ENCODE measurements at places on chromosomes 1 and 21.

DNA sequence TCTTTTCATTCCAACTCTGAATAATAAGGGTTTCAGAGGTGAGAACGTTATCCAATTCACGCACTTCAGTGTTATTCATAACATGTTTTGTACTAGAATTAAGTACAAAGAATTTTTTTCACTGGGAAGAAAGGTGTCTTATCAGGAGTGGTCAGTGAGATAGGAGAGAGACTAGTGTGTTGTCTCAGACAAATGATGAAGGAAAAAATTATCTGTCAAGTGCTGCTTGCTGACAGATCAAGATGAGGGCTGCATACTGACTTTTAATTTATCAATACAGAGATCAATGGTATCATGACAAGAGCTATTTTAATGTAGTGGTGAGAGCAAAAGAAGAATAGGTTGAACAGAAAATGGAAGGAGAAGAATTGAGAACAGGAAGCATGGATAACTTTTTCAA, 402.4 kb downstream of the KCNT2 start:
- no peak for DNase-seq

DNA sequence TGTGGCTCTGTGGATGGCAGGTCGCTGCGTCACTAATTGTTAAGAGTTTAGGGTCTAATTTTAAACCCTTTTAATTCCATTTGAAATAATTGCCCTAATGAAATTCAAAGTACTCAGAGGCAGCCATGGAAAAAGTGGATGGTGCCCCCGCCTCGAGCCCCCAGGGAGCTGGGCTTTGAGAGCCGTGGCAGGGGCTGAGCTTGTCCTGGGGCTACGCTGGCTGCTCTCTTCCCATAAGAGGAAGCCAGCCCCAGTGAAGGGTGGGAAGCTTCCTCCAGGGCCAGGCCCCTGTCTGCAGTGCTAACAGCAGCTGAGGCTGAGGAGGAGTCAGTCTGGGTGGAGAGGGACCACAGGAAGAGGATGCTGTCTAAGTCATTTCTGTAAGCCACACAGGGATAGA, 315.0 kb upstream of the POU3F1 start:
- no peak for DNase-seq

- DNase-seq, result no peak
Measured at GRCh38 chr1:21106709-21107108, 70.0 kb downstream of the EIF4G3 start.

GRCh38 chr1:203324105-203325025, 19.0 kb downstream of the BTG2 start:
- peak; percentile 55 for DNase-seq

DNA sequence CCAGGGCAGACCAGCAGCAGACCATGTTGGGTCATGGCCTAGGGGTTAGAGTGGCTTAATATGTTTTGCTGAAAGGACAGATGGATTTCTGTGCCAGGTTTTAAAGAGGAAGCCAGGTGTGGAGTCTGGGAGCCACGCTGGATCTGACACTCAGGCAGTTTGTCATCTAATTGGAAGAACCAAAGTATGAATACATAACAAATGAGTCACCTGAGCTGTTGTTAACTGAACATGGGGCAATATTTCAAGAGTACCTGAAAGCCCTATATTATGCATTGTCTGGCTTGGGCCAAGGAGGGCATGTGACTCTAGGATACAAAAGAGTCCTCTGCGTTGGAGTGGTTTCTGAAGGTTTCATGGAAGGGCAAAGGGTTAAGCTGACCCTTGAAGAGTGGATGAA, 70.6 kb downstream of the LMO4 start:
- DNase-seq, result no peak

DNA sequence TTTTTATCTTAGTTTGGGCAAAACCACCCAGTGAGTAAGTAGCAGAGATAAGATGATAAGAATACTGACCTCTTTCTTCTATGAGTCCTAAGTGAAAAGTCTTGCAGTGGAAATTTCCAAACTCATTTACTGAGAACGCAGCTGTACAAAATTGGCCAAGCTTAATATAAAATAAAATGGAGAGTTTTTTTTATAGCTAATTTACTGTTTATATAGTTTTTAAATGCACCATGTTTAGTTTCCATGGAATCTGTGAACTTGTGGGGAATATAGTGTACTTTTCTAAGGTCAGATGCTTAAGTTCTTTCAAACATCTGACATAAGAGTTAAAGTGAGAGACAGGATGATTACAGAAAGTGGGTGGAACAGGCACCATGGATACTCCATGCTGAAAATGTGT, 833.5 kb downstream of the ADGRL2 start:
- no peak for DNase-seq

GRCh38 chr1:119659628-119660027, 11.6 kb upstream of the ZNF697 start:
- no peak for DNase-seq

DNA sequence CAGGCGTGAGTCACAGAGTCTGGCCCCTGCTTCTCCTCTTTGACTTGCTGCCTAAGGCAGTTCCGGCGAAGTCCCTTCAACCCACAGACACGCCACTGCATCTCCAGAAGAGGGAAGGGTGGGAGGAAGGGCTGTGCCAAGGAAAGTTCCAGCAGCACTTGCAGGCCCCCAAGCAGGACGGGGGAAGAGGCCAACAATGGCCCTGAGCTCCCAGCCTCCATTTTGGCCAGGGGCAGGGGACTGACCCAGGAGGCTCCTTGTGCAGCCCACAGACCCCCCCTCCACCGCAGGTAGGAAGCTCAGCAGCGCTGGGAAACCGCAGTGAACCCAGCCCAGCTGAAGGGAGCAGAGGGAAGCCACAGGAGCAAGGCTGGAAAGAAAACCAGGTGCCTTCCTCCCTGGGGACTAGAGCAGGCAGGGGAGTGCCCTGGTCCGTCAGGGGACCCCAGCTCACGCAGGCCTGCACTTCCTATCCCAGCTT, 35.4 kb downstream of the ACOT7 start:
- DNase-seq, result peak; percentile 34

DNA sequence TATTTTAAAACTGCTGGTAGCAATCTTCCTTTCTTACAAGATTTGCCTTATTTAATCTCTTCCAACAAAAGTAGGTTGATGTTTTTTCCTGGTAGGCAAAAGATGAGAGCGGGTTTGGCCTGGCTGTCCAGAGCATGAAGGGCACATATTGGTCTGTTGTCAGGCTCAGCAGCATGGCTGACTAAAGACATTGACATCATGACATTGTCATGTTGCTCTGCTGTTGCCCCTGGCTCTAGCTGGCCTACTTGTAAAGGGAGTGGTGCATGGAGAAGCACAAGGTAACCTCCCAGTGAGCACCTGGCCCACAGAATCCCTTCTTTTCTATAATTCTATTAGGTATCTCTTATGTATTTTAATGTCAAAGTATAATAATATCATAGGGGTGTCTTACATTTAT, 23.6 kb downstream of the GNPAT start:
- no peak for DNase-seq

GRCh38 chr1:104593413-104594187, 843.9 kb downstream of the AMY1C start:
- DNase-seq, result no peak

DNA sequence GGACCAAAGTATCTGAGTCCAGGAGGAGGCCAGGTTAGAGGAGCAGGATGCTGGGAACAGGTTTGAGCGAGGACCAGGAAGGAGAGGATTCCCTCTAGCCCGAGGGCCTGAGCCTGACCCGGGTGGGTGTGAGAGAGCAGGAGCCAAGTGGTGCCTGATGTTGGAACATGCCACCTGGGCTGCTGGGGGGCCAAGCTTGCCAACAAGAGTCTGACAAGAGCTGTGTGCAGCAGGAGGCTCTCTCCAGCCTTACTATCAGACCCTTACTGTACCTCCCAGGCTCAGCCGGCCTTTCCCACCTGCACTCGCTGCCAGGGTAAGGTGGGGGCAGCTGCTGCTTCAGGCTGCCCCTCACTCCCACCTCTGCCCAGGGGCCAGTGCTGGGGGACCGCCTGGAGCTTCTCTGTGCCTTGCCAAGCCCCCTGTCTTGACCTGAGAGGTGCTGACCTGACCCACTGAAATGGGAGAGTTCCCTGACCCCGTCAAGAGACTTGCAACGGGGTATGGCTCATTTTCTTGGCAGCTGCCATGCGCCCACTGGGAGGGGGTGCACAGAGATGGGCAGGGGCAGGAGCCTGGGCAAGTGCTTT, 159.6 kb upstream of the VAMP3 start:
- DNase-seq, result no peak

DNA sequence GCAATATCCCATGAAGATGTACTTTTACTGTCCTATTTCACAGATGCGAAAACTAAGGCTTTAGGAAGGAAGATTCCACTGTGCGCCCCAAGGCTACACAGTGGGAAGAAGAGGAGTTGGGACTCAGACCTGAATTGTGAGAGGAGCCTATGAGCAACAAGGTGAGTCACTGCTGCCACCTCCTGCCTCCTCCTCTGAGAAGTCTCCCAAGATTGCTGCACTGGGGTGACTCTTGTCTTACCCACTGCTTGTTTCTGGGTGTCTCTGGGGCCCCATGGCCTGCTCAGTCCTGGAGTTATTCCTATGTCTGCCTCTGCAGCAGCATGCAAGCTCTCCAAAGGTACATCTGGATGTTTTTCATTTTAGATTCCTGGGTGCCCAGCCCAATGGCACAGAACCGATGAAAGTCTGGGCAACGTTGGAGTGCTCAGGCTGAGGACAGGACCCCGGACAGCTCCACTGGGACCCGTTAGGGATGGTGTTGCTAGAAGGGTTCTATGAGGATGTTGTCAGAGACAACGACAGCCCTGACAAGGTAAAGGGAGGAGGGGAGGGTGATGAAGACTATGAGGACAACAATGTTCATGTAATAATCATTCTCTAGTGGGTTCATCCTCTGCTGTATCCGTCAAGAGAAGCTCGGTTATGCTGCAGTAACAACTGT, 11.0 kb upstream of the C1QA start:
- no peak for DNase-seq

GRCh38 chr1:212677136-212677535, 22.5 kb downstream of the BATF3 start:
- no peak for DNase-seq

DNA sequence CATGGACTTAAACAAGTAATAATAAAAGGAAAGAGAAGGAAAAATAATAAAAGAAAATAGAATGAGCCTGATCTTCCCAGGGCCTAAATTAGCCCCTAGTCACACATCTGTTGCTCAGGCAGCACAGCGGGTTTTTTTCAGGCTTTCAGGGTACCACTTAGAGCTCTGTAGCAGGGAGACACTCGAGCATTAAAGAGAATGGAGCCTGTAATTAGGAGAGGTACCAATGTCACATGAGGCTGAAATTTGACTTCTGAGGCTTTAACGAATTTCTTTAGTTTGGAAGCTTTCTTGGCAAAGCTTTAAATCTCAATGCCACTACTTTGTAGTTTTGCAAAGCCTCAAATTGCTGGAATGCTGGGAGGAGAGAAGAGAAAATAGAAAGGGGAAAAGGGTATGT, 116.3 kb downstream of the AK5 start:
- no peak for DNase-seq

GRCh38 chr21:17818186-17819113, 706 bp downstream of the C21orf91 start:
- DNase-seq, result peak; percentile 56

GRCh38 chr1:179809506-179810366, 66.6 kb downstream of the FAM163A start:
- DNase-seq, result peak; percentile 73

DNA sequence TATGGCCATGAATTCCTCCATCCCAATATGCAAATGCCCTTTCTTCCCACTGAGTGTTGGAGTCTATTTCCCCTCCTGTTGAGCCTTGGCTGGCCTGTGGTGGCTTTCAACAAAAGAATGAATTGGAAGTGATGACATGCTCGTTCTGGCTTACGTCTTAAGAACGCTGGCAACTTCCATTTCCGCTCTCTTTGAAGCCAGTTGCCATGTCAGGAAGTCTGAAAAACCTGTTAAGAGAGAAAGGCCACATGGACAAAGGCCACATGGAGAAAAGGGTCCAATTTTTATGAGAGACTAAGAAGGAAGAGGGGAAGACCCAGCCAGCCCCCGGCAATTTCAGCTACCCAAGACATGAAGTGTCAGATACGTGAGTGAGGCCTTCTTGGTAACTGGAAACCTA, 45.6 kb upstream of the GADD45A start:
- no peak for DNase-seq

- peak; percentile 84 for DNase-seq
Measured at GRCh38 chr1:16888860-16889816, 6.6 kb upstream of the RNU1-2 start.

DNA sequence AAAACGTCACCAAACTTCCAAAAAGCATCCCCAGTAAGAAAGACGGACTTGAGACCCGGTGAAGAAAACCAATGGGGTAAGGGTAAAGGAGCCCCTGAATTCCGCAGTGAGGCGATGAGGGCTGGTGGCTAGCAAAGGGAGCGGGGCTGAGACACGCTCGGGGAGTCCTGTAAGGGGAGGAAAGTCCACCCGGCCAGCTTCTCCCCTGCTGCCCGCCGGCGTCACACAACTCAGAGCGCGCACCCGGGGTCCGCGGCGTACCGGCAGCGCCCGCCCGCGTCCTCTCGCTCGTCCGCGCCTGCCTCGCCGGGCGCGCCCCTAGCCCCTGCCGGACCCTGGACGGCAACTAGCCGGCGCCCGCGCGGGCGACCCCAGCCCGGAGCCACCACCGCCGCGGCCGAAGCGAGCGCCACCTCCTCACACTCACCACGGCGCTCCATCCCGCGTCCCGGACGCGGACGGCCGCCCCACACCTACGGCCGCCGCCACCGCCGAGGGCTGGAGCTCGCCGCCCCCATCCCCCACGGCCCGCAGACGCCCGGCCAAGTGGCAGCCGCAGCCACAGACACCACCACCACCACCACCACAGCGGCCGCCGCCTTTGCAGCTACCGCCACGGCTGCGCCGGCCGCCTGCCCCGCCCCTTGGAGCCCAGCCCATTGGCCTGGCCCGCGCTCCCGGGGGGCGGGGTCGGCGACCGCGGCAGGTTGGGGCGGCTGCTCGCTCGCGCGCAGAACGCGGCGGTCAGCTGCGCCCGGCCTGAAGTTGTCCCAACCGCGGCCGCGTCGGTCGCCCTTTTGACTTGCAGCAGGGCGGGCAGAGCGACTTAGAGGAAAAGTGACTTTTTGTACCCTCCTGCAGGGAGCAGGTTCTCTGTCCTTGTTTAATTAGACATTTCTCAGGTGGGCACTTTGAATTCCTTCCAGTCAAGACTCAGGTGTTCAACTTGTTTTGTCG, 10.0 kb upstream of the ARHGAP29 start:
- DNase-seq, result peak; percentile 71

DNA sequence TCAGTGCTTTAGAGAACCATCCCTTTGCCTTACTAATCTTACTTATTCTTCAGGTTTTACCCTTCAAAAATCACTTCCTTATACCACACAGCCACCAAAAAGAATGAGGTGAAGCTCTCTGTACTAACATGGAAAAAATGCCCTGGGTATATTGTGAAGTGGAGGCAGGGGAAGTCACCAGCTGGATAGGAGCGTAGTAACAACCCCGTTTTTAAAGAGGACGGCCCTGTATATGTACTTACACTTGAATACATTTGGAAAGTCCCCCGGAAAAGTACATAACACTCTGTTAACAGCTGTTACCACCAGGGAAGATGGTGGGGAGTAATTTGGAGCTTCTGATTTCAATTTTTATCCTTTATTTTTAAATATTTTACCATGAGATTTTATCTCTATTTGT, 28.2 kb upstream of the KHDRBS1 start:
- no peak for DNase-seq

DNA sequence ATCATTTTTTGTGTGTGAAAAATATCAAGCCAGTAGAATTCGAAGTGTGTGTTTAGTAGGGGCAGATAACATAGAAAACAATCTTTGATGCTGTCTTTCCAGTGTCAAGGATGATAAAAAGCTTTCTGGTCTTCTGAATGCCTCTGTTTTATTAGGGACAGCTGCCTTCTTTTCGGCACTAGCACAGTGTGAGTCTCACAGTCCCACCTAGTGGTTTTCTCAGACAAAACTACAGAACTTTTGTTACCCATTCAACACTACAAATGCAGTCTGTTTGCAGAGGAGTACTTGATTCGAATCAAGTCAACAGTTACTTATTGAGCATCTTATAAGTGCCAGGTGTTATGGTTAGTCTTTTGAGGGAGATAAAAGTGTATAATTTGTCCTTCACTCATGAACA, 30.6 kb upstream of the MCOLN3 start:
- DNase-seq, result no peak
